ENCODE measurements at places on chromosomes 7 and 10.
A peak's percentile ranks its signal among the peaks of the same experiment; 100 is the strongest.

- DNase-seq, result no peak
These were observed 154.5 kb upstream of the MAGI2 start for GRCh38 chr7:79608005-79608404.

DNA sequence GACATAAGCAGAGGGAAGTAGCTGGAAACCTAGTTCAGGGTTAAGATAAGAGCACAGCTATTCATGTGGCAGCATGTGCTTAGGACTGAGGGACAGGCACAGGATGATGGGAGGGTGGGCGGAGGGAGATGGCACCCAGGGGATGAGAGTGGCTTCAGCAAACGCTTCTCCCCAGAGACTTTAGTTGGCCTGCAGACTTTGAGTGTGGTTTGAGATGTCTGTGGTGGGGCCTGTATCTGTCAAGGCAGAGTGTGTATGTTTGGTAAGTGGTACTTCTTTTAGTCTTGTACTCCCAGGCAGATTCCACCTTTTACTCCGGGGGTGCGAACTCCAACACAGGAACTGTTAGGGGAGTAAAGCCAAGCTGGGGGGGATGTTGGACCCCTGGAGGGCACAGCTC is 88.9 kb downstream of the WDFY4 start:
- DNase-seq, result no peak

- no peak for DNase-seq
These were observed 102.1 kb downstream of the VPS41 start for GRCh38 chr7:38806912-38807311.

DNA sequence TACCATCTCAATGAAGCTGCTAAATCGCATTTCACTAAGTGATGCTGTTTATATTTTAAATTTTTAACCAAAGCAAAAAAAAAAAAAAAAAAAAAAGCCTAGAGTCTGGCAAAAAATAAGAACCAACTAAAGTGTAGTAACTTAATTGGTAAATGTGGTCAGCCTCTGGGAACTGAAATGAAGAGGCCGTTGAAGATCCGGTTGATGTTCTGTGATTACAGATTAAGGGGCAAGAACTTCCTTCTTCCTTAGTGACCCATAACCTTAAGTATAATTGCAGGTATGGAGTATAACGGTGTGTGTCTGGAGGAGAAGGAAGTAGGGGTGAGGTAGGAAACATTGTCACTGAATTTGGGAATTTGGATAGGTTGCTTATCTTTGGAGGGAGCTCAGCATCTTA is 7.7 kb upstream of the SRGN start:
- no peak for DNase-seq

DNA sequence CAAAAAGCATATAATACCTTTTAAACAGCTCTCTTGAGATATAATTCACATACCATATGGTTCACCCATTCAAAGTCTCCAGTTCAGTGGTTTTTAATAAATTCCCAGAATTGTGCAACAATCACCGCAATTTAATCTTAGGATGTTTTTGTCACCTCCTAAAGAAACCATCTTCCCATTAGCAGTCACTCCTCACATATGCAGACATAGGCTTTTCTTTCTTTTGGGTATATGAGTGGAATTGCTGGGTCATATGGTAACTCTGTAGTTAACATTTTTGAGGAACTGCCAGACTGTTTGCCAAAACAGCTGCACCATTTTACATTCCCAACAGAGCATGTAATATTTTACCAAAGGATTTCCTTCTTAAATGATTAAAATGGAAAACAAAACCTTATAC is 57.0 kb downstream of the CC2D2B start:
- no peak for DNase-seq

DNA sequence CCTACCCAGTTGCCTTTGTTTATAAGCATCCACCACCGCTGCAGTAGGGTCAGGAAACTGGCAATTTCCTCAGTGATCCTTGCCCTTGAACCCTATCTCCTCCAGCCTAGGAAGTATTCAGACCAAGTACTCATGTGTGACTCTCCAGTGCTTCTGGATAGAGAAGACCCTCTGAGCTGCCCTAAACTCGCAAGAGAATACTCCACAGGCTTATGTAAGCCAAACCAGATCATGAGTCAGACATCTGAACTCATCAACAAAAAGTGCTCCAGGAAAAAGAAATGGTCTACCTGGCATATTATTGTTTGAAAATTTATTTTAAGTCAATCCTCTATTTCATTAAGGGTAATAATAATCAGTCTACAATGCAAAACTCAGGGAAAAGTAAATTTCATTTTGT is 101.3 kb downstream of the KAT6B start:
- DNase-seq, result no peak

- DNase-seq, result no peak
These were observed 130.7 kb downstream of the SAMD9 start for GRCh38 chr7:92987095-92987494.

GRCh38 chr10:24850727-24851296 is 101.6 kb downstream of the PRTFDC1 start:
- DNase-seq, result no peak

GRCh38 chr7:38524786-38525185 is 106.4 kb downstream of the AMPH start:
- no peak for DNase-seq

GRCh38 chr7:110994028-110994967 is 96.6 kb upstream of the LRRN3 start:
- no peak for DNase-seq

- no peak for DNase-seq
These were observed 629.0 kb upstream of the IGFBP3 start for GRCh38 chr7:46549892-46550639.

DNA sequence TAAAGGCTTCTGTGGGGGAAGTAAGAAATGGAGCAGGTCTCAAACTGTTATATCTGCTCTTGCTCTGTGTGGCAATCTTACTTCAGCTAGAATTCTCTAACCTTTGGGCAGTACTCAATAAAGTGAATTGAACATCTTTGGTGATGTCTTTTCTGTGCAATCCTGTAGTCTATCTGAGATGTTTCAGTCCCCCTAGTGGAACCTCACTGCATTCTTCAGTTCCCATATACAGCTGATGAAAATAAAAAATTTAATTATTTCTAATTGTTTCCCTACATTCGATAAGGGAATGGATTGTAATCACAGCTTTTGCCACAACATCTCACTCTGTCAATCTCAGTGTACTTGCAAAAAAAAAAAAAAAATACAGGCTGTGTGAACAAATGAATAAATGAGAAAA is 522.6 kb downstream of the DNAJB9 start:
- no peak for DNase-seq

- DNase-seq, result no peak
These were observed 13.4 kb downstream of the LRRC17 start for GRCh38 chr7:102925976-102926782.

DNA sequence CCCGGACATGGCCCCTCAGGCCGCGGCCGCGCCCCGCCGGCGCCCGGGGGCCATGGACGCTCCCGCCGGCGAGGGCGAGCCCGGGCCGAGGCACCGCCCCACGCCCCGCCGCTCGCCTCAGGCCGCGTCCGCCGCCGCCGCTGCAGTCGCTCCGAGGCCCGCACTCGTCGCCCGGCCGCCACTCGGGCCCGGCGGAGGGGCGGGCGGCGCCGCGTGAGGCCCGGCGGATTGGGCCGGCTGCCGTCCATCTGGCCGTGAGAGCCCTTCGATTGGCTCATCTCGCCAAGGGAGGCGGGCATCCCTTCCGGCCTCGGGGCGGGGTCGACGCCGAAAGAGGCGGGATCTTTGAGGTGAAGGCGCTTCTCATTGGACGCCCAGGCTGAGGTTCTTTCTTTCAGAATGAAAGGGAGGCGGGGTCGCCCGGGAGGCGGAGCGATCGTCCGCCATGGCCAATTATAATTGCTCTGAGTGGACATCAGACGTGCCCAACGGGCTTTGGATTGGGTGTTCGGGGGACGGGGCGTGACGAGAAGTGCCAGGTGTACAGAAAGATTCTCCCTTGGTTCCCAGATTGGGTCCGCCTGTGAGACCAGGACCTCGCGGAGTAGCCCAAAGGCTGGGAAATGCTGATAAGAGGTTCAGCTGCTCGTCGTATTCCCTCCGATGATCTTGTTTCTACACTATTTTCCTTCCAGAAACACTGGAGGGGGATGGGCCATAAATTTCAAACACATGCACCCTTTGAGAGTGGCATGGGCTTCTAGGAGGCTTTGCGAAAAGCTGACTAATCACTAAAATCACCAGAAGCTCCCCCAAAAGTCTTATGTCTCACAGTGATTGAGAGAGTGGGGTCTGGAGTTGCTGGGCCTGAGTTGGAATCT is at the start of gene GNA12:
Gene GNA12 (minus strand): TSS at position 156 of the 881 bp plus-strand sequence. CDS start 147 bp downstream, at position 9.
- peak; percentile 88 for DNase-seq

GRCh38 chr7:8092140-8092539 is 123.5 kb downstream of the GLCCI1 start:
- DNase-seq, result no peak

GRCh38 chr7:2336626-2337299 is 17.9 kb upstream of the EIF3B start:
- no peak for DNase-seq

DNA sequence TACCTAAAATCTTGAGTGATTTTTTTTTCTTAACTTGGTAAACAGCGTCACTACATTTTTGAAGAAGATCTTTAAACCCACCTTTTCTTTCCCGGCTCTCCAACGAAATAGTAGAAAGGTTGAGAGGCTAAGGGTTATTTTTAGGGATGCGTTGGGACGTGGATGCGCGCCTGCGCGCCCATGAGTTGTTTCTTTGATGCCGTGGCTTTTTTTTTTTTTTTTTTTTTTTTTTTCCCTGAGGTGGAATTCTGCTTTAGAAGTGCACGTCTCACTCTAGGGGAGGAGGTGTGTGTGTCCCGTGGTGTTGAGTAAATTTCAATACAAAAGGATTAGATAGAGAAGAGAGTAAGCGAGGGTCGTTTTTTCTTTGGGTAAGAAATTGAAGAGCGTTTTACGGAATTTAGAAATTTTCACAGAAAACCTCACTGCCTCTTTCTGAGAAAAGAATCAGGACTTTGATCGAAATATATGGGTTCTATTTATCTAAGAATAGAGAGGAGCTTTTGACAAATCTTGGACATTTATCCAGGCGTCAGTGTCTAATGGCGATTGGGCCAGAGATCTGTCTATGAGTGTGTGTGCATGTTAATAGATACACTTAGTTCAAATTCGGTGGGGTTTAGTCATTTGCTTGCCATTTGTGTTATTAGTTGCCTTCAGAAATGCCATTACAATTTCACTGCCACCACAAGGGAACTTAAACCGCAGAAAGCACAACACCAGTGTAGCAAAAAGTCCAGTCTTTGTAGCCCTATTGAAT is 1.2 kb upstream of the SP8 start:
- DNase-seq, result peak; percentile 53

DNA sequence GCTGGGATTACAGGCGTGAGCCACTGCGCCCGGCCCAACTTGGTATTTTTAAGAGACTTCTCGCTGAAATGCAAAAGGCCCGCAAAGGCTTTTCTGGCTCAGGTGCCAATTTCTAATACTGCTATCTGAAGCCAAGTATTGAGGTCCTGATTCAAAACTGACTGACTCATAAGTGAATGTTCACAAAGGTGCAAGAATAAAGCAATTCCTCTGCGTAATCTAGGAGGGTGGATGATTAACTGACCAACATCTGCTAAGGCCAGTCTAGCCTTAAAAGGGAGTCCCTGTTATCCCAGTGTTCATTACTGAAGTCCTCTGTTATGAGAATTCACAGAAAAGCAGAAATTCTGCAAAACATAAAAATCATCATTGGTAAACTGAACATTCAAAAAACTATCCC is 111.4 kb downstream of the SRPK2 start:
- DNase-seq, result no peak

DNA sequence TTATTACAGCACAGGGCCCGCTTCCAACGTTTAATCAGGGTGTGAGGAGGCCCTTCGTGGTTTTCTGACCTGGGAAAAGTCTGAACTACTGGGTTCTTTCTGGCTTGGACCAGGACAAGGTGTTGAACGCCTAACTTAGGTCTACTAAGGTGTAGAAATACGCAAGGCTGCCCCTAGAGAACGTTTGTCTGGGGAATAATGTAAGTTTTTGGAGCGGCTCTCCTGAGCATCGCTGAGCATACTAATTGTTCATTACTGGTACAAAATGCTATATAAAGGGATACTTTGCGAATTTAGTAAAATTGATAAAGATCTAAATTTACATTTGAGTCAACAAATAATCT is 32.4 kb upstream of the TOMM7 start:
- no peak for DNase-seq

DNA sequence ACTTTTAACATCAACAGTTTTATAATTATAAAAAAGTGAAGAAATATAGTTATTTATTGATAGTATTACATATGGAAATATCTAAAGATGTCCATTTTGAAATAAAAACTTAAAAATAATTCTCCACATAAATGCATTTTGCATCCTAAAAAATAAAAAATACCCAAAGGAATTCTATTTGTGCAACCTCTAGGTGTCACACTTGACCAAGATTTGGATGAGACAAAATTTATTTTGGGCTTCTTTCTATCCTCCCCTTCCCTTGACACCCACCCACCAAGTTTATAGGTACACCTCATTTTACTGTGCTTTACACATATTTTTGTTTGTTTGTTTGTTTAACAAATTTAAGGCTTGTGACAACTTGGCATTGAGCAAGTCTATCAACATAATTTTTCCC is 3.3 kb upstream of the THSD7A start:
- DNase-seq, result no peak

- no peak for DNase-seq
These were observed 12.3 kb upstream of the ADRB1 start for GRCh38 chr10:114031073-114031972.

DNA sequence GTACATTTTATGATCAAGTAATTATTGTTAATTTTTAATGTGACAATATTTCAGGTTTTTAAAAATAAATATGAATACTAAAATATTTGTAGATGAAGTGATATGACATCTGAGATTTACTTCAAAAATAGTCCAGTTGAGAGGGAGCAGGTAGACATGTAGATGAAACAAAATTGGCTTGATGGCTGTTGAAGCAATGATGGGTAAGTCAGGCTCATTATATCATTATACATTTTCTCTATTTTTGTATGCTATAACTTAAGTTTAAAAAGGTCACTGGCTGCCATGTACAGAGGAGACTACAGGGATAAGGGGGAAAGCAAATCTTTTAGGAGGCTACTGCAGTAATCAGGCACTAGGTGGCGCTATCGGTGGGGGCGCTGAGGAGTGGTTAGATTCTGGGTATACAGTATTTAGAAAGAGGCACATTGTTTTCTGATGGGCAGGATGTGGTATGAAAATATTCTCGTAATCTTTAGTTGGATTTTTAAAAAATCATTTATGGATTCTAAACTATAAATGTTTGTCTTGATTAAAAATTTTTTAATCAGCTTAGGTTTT is 189.8 kb upstream of the IMMP2L start:
- peak; percentile 37 for DNase-seq

DNA sequence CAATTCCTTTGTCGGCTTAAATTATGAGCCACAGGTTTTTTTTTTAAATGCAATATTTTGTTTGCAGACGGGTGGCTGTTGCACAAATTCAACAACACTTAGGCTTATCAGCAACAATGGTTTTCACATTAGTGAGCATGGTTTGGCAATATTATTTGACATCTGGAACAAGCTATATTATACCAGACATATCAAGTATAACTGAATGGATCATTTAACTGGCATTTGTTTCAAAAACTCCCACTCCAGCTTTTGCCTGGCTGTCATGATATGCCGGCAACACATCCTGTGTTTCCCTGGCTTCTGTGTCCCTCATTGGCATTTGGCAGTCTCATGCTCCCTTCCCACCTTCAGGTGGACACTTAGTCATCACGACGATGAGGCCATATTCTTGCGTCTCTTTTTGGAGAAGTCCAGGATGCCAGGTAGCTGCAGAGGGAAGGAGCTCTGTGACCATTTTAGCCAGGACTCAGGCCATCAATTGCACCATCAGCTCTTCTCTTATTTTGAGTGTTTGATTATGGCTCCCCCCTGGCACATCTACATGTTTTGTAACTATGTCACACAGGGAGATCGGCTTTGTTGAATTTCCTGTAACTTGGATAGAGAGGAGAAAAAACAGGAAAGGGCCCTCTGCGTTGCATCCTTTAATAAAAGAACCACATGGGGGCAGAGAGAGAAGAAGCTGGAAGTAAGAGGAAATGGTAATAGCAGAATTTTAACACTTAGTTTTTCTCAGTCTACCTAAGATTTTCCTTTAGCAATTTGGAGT is 413.9 kb downstream of the LRMDA start:
- no peak for DNase-seq
